ENCODE measurements at places on chromosomes 1 and 21.
A peak's percentile ranks its signal among the peaks of the same experiment; 100 is the strongest.

DNA sequence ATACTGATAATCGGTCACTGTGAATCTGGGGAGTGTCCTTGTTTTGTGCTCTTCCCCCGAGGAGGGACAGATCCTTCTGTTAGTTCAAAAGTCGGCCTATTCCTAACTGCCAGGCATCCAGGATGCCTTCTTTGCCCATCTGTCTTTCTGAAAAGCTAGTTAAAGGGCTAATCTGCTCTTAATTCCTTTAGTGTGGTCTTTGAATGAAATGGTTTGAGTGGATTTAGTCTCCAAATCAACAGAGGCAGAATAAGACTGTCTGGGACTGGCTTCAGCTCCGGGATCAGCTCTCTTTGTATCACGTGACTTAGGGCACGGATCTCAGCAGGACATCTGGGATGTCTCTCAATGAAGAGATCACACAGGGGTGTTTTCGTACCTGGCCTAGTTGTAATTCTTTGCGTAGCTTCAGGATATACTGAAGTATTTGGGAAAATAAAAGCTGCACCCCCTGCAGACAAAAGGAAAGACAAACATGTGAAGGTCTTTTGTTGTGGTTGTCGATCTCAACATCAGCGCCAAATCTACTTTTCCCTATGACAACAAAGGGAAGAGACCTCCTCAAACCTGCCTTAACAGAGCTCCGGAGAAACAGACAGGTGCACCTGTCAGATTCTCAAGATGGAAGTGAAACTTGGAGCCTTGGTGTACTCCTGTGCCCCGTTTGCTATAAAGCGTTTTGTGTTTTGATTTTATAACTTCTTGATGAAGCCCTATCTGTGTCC lies 97.9 kb downstream of the ERG start:
- no peak for DNase-seq

GRCh38 chr1:20732588-20733359 lies at the start of gene SH2D5:
TSS of gene SH2D5 (minus strand) at chr1:20732703. CDS start at chr1:20728044, 4,659 bp downstream.
- peak; percentile 77 for DNase-seq

GRCh38 chr1:113931451-113931851 lies 2.3 kb downstream of the HIPK1 start:
- DNase-seq = no peak

- no peak for DNase-seq
These were observed 18.8 kb upstream of the DYNLT5 start for GRCh38 chr1:66733348-66734017.

DNA sequence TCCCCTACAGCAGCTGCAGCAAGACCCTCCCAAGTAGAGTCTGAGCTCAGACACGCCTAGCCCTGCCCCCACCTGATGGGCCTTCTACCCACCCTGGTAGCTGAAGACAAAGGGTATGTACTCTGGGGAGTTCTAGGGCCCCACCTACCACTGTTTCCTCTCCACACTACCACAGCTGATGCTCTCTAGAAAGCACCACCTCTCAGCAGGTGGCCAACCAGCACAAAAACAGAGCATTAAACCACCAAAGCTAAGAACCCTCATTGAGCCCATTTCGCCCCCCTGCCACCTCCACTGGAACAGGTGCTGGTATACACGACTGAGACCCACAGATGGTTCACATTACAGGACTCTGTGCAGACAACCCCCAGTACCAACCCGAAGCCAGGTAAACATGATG lies 258.9 kb downstream of the SETD4 start:
- no peak for DNase-seq

- no peak for DNase-seq
These were observed 21.8 kb downstream of the MMEL1 start for GRCh38 chr1:2611031-2611501.

GRCh38 chr1:66237042-66237441 lies 296.9 kb upstream of the SGIP1 start:
- no peak for DNase-seq

DNA sequence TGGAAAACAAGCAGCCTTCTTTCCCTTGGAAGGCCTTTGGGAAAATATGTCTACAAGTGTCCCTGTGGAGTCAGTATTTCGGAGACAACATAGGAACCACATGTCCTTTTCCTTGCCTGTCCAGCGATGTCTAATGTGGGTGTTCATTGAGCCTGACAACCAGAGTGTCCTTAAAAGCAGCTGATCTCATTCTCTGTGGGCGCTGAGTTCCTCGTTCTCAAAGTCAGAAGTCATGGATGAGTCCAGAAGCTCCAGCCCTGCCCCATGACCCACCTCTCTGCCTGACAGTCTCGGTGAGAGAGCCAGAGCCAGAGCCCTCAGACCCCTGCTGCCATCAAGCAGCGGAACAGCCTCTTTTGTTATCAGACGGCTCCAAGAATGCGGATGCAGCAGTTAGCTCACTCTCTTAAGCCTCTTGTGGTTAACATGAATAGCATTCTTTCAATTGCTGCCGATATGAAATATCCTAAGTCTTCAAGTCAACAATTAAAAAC lies 329.2 kb downstream of the TGFB2 start:
- DNase-seq = no peak

DNA sequence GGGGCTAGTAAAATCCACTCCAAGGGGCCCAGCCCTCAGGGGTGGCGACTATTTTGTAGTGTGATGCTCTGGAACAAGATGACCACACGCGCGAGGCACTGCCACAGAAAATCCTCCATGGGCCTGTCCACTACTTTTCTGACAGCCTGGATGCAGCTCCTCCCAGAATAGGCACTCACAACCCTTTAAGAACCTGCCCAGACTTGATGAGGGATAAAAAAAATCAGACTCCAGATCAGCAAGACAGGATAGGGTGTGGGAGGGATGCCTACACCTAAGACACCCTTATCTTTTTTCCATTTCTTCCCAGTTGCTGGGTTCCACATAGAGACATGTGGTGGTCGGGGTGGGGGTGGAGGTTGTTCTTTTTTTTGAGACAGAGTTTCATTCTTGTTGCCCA lies 33.5 kb downstream of the PCAT6 start:
- no peak for DNase-seq

GRCh38 chr1:224141693-224142092 lies 27.8 kb downstream of the FBXO28 start:
- DNase-seq = no peak

GRCh38 chr1:64195081-64195395 lies 8.4 kb upstream of the UBE2U start:
- no peak for DNase-seq

DNA sequence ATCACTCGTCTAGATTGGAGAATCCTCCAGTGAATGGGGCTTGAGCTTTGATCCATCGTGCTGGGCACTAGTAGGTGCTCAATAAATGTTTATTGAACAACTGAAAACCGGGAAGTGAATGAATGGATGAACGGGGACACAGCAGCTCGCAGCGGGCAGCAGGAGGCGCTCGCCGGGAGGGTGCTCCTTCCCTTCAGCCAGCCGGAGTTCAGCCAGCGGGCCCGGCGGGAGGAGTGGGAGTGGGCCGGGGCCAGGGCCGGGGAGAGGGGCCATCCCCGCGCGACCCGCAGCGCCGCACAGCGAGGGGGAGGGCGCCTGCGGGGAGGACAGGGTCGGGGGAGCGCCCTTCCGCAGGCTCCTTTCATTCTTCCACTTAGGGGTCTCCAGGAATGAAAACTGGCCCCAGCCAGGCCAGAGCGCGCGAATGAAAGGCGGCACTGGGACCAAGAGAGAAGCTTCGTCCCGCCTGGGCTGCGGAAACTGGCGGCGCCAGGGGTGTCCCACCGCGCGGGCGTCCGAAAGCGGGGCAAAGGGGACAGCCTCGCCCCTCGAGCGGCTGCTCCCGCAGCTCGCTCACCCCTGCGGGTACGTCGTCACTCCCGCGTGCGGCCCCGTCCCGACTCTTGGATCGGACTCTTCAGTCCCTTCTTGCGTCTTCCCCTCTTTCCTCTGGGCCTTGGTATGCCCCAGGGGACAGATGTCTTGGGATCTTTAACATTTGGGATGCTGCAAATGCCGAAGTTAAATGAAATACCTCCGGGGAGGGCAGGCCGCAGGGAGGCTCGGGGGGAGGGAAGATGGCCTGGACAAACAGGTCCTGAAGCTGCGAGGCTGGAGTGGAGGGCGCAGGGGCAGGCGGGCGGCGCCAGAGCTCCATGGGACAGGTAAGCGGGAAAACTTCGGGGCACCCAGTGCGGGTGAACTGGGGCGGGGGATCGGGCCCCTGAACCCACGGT lies 3.6 kb upstream of the INAVA start:
- no peak for DNase-seq

DNA sequence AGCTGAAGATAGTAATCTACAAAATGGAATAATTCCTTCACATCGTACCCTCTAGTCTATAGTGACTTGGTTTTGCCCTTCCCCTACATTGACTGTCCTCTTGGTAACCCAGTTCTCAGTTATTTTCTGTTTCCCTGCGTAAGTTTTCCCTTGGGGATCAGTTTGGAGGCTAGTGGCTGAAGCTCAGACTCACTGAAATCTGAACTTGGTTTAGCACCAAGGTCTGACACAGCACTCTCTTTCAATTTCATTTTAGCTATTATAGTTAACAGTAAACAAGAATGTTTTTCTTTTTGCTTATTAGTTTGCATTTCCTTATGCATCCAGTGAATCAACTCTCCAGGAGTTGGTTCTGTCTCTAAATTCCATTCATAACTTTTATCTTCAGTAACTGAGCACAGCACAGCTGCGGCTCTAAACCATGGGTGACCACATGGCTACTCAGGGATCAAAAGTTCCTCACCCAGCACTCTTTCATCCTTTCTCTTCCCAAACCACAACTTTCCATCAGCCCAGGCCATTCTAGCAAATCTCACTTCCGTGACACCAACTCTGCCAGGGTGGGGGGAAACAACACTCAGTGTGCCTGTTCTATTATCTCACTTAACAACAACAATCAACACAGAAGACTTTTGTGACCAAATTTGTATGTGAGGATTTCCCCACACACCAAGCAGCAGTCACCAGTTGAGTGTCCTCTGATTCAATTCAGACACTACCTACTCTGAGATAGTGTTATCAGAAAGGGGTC lies 17.6 kb upstream of the IFI6 start:
- DNase-seq = no peak

DNA sequence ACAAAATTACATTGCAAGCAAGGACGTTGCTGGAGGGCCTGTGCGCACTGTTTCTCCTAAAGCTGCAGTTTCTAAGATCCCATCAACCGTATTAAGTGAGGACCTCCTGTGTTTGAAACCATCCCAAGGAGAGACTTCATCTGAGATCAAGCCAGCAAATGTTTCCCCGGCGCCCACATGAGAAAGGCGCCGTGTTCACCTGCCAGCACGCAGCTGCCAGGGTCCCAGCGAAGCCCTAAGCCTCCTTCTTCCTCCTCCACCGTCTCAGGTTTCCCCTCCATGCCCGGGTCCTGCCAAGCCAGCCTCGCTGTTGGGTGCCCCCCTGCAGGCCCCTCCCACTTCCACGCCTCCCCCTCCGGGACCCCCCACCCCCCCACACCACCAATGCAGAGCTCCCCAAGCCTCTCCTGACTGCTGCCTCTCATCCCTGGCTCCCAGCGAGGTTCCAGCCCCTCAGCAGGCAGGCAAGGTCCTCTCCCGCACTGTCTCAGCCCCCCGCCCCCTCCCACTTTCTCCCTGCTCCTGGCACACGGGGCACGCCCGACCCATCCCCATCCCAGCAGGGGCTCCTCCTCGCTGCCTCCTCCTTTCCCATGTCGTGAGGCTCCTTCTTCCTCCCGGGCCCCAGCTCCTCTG lies 8.6 kb upstream of the TFF1 start:
- no peak for DNase-seq

- no peak for DNase-seq
These were observed 441.9 kb upstream of the KAZN start for GRCh38 chr1:14156543-14156942.

DNA sequence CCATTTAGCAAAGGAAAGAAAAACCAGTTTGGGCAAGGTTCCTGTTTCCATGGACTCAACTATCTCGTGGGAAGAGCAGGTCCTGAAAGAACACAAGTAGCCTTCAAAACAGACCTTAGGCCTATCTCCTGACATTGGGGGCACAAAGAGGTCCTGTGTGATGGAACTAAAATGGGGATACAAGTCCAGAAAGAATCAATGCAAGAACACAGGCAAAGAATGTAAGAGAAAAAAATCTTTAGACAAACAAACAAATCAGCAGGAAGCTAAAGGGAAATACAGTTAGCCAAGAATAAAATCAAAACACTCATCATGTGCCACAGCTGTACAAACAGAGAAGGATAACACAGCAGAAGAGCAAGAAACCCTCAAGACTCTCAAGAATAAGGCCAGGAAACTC lies 28.2 kb downstream of the SLC30A10 start:
- no peak for DNase-seq

DNA sequence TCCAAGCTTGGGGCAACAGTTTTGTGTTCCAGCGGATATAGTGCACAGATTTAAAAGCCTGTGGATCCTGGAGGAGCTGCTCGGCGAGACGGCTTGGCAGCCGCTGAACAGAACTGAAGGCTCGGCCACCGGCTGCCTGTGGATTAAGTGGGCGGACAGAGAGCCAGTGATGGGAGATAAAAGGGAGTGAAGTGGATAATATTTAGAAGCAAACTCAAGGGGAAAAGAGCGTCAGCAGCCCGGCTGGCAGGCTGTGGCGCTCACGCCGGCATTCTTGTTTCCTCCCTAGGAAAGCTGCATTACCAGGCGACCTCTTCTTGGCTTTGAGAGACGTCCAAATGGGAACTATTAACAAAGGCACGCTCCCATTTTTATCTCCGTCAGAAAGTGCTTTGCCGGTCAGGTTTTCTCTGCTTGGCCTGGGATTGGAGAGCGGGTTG lies 10.4 kb downstream of the TRABD2B start:
- DNase-seq = no peak

GRCh38 chr1:28099050-28099769 lies 10.8 kb upstream of the EYA3 start:
- no peak for DNase-seq

- DNase-seq = no peak
These were observed 81.0 kb downstream of the MAN1C1 start for GRCh38 chr1:25697435-25698217.
